ENCODE measurements at places on chromosomes 2 and 18.

DNA sequence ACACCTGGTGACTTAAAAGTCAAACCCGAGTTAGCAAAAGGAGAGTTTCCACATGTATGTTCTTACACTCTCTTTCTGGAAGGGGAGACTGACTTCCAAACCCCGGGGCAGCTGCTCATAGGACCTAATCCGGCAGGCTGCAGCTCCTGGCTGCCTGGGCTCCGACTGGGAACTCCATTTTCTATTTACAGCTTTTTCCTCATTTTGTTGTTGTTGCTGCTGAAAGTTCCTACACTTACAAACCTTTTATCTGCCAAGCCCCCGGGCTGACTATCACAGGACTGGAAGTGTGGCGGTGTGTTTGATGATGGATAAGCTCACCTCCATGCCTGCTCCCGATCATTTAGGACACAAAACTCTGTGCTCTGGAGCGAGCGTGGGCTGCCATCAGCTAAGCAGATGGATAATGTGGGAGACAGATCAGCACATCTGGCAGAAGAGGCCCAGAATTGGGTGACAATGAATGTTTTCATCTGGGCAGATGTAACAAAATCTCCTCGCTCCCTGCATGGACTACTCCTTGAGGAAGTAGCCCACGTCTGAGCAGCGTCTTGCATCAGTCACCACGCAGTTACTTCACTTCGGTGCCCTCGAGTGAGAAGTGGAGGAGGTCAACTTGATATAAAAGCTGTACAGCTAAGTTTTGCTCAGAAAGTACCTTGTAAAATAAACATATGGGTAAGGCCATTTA, 114.4 kb upstream of the COPS8 start:
- no peak for DNase-seq

DNA sequence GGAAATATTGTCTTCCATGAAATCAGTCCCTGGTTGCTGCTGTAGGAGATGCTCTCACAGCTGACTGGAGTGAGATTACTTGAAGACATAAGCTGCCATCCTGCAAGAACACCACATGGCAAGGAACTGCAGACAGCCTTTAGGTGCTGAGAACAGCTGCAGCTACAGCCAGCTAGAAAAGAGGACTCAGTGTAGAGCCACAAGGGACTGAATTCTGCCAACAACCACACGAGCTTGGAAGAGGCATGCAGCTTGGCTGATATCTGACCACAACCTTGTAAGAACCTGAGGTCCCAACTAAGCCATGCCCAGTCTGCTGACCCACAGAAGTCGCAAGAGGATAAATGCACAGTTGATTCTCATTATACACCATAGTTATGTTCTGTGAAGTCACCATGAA, 181.8 kb upstream of the ARL4C start:
- DNase-seq: peak; percentile 90

DNA sequence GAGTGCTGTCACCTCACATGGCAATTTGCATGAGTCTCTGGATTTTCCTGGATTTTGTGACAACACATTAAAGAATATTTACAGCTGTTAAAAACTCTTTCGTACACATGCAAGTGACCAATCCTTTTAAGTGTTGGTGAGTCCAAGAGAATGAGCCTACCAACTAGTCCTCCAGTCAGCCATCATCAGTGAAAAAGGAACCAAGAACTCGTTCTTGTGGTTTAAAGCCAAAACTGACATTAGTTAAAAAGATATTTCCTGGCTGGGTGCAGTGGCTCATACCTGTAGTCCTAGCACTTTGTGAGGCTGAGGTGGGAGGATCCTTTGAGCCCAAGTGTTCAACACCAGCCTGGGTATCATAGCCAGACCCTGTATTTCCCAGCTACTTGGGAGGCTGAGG, 215.4 kb upstream of the ITGA4 start:
- no peak for DNase-seq

DNA sequence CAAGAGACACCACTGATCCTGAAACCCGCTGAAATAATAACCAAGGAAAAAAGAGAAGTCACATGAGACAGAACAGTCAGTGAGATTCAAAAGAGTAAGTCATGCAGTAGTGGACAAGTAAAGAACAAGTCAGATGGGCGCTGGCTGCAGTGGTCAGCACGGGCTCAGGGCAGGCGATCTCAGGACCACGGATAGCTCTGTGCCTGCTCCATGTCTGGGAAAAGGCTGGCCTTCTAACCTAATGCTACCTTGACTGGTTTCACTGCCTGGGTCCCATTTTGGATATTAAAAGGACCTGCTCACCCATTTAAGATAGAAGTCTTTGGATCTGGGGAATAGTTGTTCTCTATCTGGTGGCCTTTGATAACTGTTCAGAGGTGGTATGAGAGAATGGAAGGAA, 61.7 kb upstream of the LCLAT1 start:
- DNase-seq: no peak

- DNase-seq: peak; percentile 73
These were observed 11.7 kb upstream of the MSH6 start for GRCh38 chr2:47771211-47771610.

- DNase-seq: no peak
These were observed 97.4 kb upstream of the STK17B start for GRCh38 chr2:196268538-196269338.

- no peak for DNase-seq
These were observed 48.8 kb downstream of the TMEM163 start for GRCh38 chr2:134669731-134670669.

GRCh38 chr18:79804130-79804787, 6.5 kb downstream of the KCNG2 start:
- DNase-seq: no peak

- no peak for DNase-seq
These were observed 5.1 kb downstream of the SERPINB8 start for GRCh38 chr18:63974991-63975390.

GRCh38 chr2:120929829-120930228, 194.2 kb downstream of the GLI2 start:
- no peak for DNase-seq

GRCh38 chr2:106073678-106074406, 120.3 kb downstream of the UXS1 start:
- no peak for DNase-seq

- DNase-seq: no peak
These were observed 101.3 kb downstream of the OSBPL1A start for GRCh38 chr18:24296276-24296675.

- no peak for DNase-seq
These were observed 42.5 kb downstream of the LYPD6B start for GRCh38 chr2:149080971-149081370.

DNA sequence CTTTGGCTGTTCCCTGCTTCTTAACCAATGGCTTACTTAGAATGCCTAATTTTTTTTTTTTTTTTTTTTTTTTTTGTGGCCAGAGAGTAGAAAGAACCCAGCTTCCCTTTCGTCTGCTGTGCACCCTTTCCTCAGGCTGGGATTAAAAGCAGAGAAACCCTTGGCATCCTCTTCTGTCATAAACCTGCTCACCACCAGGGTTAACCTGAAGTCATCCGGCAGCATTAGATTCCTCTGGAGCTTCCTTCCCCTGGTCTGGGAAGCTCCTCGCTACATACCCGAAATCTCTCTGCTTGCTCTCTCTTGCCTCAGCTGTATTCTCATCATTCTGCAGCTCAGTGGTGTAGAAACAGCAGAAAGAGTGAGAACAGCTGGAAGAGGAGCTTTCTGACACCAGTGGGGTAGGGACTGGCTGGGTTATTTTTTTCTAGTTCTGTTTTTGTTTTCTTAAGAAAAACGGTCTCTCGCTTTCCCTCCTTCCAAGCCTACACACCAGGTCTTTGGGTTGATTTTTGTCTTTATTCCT, 339.0 kb upstream of the MEIS1 start:
- no peak for DNase-seq

All from AG09309 (cell line).